T-helper 2 cell (primary cell): ENCODE measurements at places on chromosomes 1 and 21.
A peak's percentile ranks its signal among the peaks of the same experiment; 100 is the strongest.

GRCh38 chr1:47569681-47570470 is 132.0 kb downstream of the FOXD2 start:
- no peak for DNase-seq

DNA sequence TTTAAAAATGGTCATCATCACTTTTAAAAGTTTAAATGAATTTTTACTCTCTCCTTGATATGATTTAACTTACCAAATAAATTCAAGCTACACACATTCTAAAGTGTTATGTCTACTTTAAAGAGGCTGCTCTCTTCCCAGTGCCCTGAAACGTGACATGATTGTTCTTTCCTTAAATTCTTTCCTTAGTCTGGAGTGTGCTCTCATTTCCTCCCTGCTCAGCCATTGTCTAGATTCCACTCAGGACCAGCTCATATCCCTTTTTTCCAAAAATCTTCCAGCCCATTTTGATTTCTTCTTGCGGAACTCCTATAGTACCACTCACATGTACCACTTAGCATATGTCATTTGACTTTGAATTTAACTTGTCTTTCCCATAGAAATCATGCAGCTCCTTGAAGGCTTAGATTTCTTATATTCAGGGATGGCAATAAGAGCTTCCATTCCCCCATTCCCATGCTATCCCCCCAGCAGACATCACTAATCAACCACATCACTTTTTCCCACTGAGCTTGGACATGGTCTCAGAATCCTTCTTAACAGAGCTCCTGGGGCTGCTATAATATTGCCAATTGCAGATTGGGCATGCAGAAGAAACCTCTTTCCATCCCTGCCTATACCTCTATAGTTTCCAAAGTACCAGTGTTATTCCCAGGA is 54.7 kb upstream of the ITPKB start:
- DNase-seq, result no peak

DNA sequence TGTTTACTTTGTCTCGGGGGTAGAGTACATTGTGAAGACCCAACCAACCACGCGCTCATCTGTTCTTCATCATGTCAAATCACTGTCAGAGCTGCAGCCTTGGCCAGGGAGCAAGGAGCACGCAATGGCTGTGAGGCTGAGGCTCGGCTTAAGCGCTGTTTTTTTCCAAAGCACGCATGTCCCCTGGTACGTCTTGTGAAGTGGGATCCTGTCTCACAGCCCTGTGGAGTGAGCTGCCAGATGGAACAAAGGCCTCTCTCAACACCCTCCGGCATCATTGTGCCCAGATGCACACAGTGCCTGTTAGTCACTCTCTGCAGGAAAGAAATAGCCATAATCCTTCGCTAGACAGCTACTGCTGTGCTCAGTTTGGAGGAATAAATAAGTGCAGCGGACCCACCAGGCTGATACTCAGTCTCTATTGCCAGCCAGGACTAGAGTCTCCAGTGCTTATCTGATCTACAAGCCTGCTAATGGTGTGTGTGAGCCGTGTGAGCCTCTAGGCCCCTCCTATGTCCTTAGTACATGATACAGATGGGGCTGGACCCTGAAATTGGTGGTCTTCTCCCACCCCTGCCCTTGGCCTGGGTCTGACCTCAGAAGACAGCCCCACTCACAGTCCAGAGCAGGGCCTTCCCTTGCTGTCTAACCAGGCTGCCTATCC is 91.3 kb upstream of the COA6 start:
- DNase-seq, result no peak

- no peak for DNase-seq
Observed at GRCh38 chr21:45544449-45545235, 2.4 kb upstream of the SLC19A1 start.

DNA sequence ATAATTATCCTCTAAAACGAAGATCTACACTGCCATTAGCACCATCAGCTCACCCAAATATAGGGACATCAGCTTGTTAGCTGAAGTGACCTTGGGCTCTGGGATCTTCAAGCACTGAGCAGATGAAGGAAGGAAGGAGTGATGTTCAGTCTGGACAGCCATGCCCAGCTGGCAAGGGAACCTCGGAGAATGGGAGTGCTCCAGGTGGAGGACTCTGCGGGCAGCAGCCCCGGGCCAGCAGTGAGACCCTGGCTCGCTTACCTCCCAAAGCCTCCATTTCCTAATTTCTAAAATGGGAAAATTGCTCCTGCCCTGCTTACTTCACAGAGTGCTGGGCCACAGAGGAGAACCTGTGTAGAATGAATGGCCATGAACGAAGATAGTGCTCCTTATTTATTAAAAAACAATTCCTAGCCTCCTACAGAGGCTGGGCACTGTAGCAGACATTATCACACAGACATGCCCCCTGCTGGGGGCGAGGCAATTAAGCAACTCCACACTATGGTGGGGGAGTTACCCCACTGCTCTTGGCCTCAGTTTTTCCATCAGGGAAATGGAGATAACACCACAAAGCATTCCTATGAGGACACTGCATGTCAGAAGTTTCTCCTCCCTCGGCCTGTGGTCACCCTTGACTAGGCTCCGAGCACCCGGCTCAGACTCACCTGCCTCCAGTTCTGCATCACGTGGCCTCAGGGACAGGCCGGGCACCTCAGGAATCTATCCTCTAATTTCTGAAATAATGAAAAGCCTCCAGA is 117.6 kb downstream of the KCNN3 start:
- no peak for DNase-seq

- DNase-seq, result no peak
Observed at GRCh38 chr1:116434849-116435248, 61.8 kb downstream of the ATP1A1 start.

- no peak for DNase-seq
Observed at GRCh38 chr1:217140041-217140901, 417.0 kb upstream of the ESRRG start.

DNA sequence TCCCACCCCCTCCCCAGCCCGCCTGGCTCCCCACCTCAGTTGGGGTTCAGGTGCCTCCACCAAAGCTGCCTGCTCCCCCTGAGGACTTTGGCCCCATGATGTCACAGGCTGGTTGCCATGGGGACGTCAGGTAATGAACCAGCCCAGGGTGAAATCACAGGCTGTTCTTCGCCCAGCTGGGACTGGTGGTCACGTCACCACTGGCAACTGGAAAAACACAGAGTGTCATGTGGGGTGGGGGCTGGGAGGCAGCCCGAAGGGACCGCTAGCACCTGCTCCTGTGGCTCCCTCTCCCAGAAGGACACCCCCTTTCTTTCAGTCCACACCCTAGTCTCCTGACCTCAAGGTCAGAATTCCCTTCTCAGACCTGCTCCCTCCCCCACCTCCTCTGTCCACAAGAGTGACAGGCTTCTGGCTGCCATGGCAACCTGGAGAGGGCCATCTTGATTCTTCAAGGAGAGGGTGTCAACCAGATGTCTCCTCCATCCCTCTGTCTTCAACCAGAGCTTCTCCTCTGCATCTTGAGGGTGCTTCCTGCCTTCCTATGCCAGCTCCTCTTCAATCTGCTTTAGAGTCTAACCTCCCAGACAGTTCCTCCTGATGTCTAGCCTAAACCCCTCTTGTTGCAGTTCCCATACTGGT is 6.2 kb downstream of the FAM131C start:
- DNase-seq, result no peak

- no peak for DNase-seq
Observed at GRCh38 chr1:200834383-200834782, 38.4 kb upstream of the GPR25 start.

- DNase-seq, result peak; percentile 14
Observed at GRCh38 chr1:53860967-53861411, 22.9 kb upstream of the NDC1 start.

DNA sequence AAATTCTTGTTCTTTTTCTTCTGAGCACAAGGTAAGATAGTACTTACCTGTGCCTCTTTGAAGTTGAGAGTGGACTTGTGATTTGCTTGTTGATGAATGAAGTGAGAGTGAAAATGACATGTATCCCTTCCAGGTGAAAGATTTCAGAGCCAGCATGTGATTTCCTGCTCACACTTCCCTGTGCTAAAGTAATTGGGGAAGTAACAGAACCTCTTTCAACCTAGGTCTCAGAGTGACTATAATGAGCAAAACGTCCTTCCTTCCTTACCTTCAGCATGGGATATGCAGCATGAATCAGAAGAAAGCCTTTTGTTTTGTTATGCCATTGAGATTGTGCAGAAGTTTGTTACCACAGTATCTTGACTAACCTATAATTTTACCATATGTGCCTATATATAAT is 24.6 kb downstream of the RAVER2 start:
- DNase-seq, result no peak

DNA sequence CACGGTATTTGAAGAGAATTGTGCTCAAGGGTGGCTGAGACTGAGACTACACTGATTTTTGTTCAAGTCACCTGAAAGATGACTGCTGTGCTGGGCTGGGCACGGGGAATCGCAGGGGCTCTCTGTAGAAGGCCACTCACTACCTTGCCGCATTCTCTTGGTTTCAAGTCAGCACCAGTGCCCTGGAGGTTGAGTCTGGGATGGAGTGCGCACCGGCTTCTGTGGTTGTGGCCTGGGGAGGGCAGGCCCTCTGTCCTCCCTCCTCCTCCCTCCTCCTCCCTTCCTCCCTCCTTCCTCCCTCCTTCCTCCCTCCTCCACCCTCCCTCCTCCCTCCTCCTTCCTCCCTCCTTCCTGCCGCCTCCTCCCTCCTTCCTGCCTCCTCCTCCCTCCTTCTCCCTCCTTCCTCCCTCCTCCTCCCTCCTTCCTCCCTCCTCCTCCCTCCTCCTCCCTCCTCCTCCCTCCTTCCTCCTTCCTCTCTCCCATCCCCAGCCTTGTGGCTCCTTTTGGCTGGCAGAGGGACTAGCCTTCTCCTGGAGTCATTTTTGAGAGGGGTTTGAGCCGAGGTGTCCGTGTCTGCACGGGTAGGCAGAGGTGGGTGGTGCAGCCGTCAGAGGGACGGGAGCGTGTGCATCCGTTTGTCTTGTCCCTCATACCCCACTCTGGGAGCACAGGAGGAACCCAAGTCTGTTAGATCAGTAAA is 9.5 kb downstream of the RER1 start:
- no peak for DNase-seq

GRCh38 chr1:150548632-150549495 is at the start of gene ADAMTSL4:
Gene ADAMTSL4 (plus strand): TSS chr1:150549408. CDS start chr1:150552289, 2,881 bp downstream.
- no peak for DNase-seq

- DNase-seq, result no peak
Observed at GRCh38 chr1:226029093-226029496, 30.0 kb upstream of the SDE2 start.
